ENCODE measurements at places on chromosomes 1 and 21. TPM values are rescaled to one million over a fixed set of nuclear protein-coding genes. Genes with fewer than 3 reads are reported as not detected.

Gene ARHGAP30
- not detected for total RNA-seq

Gene EPHA2
- total RNA-seq = 21.6 TPM

Gene HMCN1
- total RNA-seq = 18.7 TPM

Gene PADI4
- not detected for total RNA-seq

Gene ADAM30
- not detected for total RNA-seq

Gene SLC16A4
- total RNA-seq = 11.6 TPM

Gene AKT3
- 23.5 TPM for total RNA-seq

Gene CSTB
- 19.6 TPM for total RNA-seq

Gene SLC44A5
- 0.26 TPM for total RNA-seq

Gene TMCC2
- 2.7 TPM for total RNA-seq

Gene CAMK1G
- total RNA-seq = 0.58 TPM

Gene MAPKAPK2
- total RNA-seq = 43.6 TPM

Gene ITLN2
- not detected for total RNA-seq

Gene MATN1
- total RNA-seq = under 0.01 TPM

Gene FLG2
- total RNA-seq = not detected

Gene FMO5
- 0.58 TPM for total RNA-seq

Gene OR2M4
- total RNA-seq = not detected

Gene RNF186
- not detected for total RNA-seq

Gene SELE
- total RNA-seq = not detected

Gene ATP1A2
- total RNA-seq = 1.8 TPM

Gene SRRM1
- total RNA-seq = 24.2 TPM

Gene S100A16
- total RNA-seq = 169 TPM

Gene RAB25
- not detected for total RNA-seq

Gene CHIA
- not detected for total RNA-seq

Gene FOXD2
- total RNA-seq = 2.2 TPM

Gene PTPRC
- not detected for total RNA-seq

Gene SPAG17
- not detected for total RNA-seq

Gene CYYR1
- total RNA-seq = not detected

Gene NBPF6
- total RNA-seq = not detected

Gene TMPRSS3
- total RNA-seq = not detected

Gene MIXL1
- total RNA-seq = not detected

Gene CHI3L2
- 8.5 TPM for total RNA-seq

Gene SSR2
- 630 TPM for total RNA-seq

Gene ZBTB18
- 7.0 TPM for total RNA-seq

Gene LY9
- not detected for total RNA-seq

Gene MROH9
- total RNA-seq = not detected

Gene CFAP74
- total RNA-seq = not detected

Gene HLX
- total RNA-seq = 48.0 TPM

Gene HSD3B2
- total RNA-seq = not detected

Gene LDLRAD1
- total RNA-seq = not detected

Gene RHOU
- 12.4 TPM for total RNA-seq

Gene HIPK1
- 17.7 TPM for total RNA-seq

Gene DCDC2B
- total RNA-seq = not detected

Gene RBM11
- 0.77 TPM for total RNA-seq

Gene SYTL1
- 0.34 TPM for total RNA-seq

Gene APCS
- not detected for total RNA-seq

Gene TIAM1
- total RNA-seq = 2.2 TPM

Gene ZFP69
- total RNA-seq = 2.1 TPM

Gene AMY2A
- not detected for total RNA-seq

Gene APOBEC4
- total RNA-seq = not detected

Gene SLAMF8
- total RNA-seq = 1.5 TPM

Gene PGLYRP4
- total RNA-seq = not detected

Gene OR2AK2
- not detected for total RNA-seq

Gene PLPP3
- 179 TPM for total RNA-seq

Gene SARS1
- 297 TPM for total RNA-seq

Gene GJA8
- not detected for total RNA-seq

All from pericardium fibroblast (primary cell).